Mucosa of gallbladder (tissue), 1 donor: ENCODE measurements at places on chromosomes 11 and 22.

DNA sequence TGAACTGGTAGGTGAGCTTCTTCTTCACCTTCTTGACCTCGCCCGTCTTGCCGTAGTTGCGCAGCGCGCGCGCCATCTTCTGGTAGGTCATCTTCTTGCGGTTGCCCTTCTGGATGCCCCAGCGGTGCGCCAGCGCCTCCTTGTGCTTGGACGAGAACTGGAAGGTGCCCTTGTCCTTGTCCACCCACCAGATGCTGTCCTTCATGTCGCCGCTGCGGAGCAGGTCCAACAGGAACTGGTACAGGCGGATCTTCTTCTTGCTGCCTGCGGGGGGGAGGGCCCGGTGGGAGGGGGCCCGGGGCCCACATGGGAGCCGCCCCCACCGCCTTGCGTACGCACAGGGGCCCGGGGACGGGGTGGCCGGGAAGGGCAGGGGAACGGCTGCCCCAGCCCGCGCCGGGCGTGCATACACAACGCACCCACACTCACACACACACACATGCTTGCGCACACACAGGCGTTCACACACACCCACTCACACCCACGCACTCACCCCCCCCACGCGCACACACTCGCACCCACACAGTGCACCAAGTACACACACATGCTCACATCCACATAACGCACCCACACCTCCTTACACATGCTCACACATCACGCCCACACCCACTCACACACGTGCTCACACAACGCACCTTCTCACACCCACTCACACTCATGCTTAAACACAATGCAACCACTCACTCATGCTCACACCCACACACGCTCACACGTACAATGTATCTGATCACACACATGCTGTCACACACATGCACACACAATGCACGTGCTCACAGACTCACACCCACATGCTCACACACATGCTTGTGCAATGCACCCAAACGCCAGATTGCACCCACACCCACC lies 3.0 kb upstream of the MYBPC3 start:
- peak; percentile 94 for DNase-seq

- no peak for DNase-seq
Measured at GRCh38 chr22:20435436-20436306, 2.0 kb downstream of the SCARF2 start.

GRCh38 chr11:134864233-134864967 lies 452.4 kb upstream of the B3GAT1 start:
- DNase-seq = no peak

DNA sequence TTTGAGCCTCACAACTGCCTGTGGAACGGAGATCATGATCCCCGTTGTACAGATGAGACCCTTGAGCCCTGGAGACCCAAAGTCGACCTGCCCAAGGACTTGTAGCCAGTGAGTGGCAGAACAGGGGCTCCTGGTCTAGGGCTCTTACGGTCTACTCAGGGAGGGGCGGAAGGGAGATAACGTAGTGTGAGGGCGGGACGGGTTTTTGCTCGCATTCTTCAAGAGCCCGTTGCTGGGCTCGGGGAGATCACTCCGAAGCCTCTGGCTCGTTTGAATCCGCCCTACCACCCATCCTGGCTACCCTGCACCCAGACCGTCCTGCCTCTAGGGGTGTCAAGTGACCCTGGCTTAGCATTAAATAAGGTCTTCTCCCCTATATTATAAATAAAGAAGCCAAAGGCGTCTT lies 639 bp downstream of the CRY2 start:
- peak; percentile 26 for DNase-seq

DNA sequence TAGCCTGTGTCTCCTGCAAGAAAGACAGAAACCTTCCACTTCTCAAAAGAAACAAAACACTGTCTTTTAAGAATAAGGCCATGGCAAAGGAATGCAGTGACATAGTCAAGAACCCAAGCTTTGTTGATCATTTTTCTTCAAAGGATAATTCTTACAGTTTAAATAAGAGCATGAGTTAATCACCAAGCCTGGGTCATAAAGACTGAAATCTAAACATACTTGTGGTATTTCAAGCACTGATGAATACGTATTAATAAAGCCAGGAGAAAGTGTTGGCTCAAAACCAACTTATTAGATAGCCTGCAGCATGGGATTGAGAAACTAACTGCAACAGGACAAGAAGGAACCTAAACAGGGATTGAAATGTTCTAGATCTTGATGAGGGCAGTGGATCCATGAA lies 143.3 kb upstream of the MTNR1B start:
- no peak for DNase-seq

DNA sequence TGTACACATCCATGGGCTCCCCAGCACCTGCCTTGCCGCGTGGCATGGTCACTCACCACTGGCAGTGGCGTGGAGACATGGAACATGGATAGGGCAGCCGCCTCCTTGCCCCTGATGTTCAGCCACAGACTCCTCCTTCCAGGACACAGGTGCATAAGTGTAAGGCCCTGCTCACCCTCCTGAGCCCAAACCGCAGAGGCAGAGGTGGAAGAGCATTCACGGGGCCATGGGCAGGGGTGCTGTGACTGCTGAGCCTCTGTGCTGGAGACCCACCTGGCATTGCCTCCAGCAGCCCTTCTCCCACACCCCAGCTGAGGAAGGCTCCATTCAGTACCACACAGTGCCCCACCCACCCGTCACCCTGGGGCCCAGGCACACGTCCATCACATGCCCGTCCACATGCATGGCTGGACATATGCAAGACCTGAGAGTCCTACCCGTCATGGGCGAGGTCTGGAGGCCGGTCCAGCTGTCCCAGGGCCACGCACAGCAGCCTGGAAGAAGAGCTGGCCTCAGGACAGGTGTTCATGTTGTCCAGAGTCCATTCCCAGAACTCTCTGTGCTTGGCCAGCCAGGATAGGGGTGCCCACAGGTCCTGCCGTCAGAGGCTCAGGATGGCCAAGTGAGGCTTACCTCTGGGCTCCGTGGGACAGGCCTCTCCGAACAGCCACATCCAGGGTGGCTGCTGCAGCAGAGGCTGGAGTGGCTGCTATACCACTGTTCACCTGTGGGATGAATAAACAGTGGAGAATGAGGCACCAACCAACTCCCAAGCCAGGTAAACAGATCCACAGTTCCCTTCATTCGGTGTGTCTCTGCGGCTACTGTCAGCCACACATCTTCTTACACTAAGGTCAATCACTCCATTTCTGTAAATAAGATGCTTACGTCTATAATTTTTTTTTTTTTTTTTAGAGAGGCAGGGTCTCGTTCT lies 1.7 kb upstream of the TUBGCP6 start:
- no peak for DNase-seq

DNA sequence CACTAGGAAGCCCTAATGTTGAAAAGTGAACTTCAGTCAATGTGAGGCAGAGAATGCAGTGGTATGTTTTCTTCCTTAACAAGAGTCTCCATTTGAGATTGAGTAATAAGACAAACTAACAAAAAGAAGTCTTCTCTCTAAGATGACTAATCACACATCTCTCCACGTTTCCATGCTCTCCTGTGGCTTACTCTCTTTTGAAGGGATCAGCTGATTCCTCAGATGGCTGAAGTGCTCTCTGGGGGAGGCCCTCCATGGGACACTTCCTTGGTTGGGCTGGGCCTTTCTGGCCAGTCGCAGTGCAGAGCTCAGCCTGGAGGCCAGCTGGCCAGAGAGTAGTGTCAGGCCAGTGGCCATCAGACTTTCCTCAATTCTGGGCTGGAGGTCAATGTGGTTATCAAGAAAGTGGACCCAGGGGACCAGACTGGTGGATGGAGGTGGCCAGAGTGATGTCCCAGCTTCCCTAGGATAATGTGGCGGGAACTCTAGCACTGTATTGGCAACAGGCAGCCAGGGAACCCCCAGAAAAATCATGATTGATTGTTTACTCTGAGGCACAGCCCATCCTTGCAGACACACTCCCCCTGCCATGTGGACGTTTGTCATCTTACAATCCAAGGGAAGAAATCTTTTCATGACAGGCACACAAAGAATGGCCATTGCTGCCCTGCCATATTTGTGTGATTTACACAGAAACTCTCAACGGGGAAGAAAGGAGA lies 14.5 kb downstream of the CSRP3 start:
- DNase-seq = no peak

- no peak for DNase-seq
Measured at GRCh38 chr11:23192256-23192655, 332.0 kb upstream of the CCDC179 start.

GRCh38 chr11:77204754-77205466 lies 76.9 kb downstream of the MYO7A start:
- no peak for DNase-seq
